T follicular helper cell (primary cell): ENCODE measurements at places on chromosomes 7 and 10.

- no peak for DNase-seq
Observed at GRCh38 chr7:101377189-101377736, 14.6 kb downstream of the COL26A1 start.

DNA sequence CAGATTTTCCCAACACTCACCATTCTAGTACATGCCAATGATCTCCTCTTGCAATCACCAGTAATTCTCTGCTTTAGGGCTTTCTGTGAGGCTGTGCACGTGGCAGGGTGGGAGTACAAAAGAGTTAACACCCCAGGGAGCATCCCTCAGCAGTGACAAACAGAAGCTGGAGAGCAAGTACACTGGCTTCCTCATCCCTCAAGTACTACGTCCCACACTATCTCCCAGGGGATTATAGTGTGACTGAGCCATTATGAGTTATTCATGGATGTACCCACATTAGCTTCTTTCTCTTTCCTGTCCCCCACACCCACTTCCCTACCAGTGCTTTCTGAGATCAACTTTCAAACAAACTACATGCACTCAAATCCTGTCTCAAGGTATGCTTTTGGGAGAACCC lies 1216.5 kb upstream of the AUTS2 start:
- no peak for DNase-seq

DNA sequence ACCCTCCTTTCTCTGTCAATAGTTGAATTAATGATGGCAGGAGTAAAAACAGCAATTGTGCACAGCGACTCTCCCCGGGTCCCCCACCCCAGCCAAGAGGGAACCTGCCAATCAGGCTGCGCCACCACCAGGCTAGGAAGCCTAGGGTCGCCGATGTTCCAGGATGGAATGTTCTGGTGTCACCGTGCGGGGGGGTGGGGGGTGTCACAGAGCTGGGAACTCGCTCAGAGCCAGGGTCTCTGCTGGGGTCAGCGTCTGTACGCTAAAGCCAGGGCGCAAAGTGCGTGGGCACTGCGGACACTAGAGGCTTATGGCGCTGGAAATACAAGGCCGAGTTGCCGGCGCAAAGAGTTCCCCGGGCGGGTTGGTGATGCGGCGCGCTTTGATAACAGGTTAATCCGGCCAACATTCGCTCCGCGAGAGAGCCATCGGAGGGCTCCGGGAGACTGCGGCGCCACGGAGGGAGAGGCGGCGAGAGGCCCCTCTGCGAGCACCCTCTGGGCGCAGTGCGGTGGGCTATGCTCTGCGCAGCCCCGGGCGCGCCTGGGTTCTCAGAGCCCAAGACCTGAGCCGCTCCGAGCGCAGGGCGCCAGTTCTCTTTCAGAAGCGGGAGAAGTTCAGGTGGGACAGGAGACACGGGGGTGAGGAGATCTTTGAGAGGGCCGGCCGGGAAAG lies 192.3 kb downstream of the EMX2 start:
- no peak for DNase-seq

- DNase-seq, result no peak
Observed at GRCh38 chr10:132070724-132071123, 5.0 kb downstream of the JAKMIP3 start.

- DNase-seq, result no peak
Observed at GRCh38 chr7:13742126-13742525, 247.3 kb downstream of the ETV1 start.

- no peak for DNase-seq
Observed at GRCh38 chr7:108771853-108772252, 202.2 kb downstream of the DNAJB9 start.

DNA sequence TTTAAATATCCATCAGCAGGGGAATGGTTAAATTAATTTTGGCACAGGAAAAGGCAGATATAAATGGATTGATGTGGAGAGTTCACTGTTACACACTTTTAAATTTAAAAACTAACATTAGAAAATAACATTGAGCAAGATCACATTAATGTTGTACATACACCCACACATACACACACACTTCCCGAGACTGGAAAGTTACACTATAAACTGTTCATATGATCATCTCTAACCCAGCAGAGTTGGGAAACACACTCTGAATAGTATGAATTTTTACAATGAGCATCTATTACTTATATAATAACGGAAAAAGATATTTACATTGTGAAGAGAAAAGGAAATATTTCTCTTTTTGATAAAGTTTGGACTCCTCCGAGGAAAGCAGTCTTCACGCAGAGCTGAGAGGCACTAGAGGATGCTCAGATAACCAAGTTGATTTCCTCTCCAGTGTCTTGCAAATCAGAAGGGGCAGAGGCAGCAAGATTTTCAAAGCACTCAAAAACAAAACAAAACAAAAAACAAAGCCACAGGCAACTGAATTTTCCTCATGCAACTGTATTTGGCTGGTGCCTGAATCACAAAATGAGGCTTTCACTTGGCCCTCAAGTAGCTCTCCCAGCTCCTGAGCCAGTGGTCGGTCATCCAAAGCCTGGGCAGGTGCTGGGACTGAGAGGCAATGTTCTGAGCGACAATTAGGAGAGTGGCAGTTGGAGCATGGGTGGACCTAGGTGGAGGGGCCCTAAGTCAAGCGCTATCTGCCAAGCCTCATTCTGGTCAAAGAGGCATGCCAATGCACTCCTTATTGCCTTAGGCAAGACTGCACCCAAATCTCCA lies 10.5 kb upstream of the GATAD1 start:
- no peak for DNase-seq

DNA sequence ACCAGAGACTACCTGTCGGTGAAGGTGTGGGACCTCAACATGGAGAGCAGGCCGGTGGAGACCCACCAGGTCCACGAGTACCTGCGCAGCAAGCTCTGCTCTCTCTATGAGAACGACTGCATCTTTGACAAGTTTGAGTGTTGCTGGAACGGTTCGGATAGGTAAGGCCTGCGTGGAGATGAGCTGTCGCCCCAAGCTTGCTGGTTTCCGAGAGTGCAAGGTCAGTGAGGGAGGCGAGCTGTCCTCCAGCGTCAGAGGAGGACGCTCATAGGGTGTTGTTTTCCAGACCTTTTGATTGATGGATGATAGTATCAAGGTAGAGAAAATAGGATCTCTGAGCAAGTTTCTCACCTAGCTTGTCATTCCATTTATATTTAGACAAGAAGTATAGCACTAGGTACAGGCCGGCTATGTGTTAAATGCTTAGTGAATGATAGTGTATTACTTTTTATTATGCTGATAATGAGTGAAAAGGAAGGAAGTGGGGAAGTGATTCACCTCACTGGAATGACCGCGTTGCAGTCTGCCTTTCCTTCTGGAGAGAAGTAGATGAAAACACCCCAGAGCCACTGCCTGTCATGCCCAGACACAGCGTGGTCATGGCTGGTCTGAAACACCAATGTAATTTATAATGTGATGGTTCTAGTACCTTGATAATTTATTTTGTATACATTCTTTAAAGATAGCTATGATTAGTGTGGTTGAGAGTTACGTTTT lies 33.9 kb downstream of the BNIP3 start:
- no peak for DNase-seq

DNA sequence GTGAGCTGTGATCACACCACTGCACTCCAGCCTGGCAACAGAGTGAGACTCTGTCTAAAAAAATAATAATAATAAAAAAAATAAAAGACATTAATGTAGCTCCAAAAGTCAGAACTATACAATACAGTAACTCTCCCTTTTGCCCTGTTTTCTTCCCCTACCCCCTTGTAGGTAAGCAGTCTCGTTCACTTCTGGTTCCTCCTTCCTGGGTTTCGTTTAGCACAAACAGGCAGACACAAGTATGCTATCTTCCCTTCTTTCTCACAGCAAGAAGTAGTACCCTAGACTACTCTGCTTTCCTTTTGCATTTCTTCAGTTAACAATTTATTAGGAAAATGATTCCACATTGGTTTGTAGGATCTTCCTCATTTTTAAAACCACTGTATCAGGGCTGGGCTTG lies 33.1 kb downstream of the PDSS1 start:
- DNase-seq, result no peak

- DNase-seq, result no peak
Observed at GRCh38 chr7:120467676-120468075, 194.7 kb downstream of the KCND2 start.

GRCh38 chr7:41788556-41788955 lies 85.7 kb upstream of the INHBA start:
- no peak for DNase-seq

DNA sequence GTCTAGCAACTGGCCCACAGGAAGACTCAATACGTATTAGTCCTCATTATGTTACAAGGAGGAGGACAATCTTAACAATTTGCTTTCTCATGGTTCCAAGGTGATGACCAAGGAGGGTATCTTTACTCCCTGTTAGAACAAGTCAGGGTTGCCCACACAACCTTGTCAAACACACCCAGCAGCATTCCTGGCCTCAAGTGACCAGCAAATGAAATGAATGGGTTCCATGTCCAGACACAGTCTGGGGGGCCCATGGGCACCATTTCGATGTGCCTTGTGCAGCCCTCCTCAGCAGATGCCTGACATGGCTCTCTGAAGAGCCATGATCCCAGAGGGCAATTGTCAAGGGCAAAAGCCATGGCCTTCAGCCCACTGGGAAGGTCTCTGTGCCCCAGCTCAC lies 40.8 kb downstream of the ANXA8 start:
- no peak for DNase-seq

GRCh38 chr10:84541289-84541637 lies 212.9 kb downstream of the CCSER2 start:
- no peak for DNase-seq

- DNase-seq, result no peak
Observed at GRCh38 chr7:87116315-87116714, 35.9 kb upstream of the DMTF1 start.

GRCh38 chr7:18387191-18387735 lies 108.3 kb upstream of the HDAC9 start:
- DNase-seq, result no peak

- no peak for DNase-seq
Observed at GRCh38 chr10:76632767-76633051, 1004.9 kb downstream of the KCNMA1 start.

GRCh38 chr7:149772956-149773434 lies 393 bp downstream of the ZNF467 start:
- no peak for DNase-seq

- no peak for DNase-seq
Observed at GRCh38 chr7:12610899-12611298, 40.4 kb downstream of the SCIN start.

GRCh38 chr7:94973844-94974243 lies 66.5 kb downstream of the PPP1R9A start:
- no peak for DNase-seq

DNA sequence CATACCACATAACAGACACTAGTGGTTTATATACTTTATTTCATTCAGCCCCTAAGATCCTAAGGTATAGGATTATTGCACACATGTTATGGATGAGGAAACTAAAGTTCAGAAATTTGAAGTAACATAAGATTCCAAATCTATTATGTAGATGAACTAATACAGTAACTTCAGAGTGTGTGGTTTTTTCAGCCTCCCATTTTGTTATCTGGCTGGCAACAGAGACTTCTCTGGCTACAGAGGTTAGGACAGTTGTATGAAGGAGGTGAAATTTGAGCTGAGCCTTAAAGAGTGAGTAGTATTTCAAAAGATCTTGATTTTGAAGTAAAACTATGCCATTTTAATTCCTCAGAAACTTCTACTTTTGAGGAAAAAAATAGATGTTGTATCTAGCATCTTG lies 125.4 kb downstream of the MAPK8 start:
- DNase-seq, result no peak

GRCh38 chr10:44051584-44052385 lies 333.1 kb downstream of the CXCL12 start:
- DNase-seq, result no peak

DNA sequence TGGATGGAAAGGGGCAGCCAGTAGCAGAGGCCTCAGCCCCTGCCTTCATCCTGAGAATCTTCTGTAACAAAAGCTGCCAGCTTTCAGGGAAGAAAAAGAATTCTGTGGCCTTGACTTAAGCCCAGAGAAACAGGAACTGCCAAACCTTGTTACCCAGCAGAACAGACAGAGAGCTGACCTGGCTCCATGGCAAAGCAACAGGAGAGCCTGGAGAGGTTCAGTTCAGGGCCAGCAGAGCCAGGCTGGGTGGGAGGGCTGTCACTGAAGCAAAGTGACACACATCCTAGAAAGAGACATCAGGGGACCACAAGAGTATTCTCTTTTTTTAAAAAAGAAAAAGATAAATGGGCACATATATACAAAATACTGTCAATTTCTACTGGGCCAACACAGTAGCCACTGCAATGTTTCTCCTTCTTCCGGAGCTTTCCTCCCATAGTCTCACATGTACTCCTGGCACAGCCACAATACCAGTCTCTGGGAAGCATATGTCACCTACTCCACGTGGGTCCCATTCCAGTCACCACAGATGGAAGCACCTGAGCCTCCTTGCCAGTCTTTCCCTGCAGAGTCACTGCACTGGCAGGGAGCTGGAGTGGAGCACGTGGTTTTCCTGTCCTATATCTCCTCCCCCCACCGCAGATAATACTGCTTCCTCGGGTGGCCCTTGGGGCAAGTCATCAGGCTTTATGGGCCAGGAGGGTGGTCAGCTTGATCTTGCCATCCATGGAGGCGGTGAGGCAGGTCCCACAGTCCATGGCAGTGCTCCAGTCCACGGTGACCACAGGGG lies 15.2 kb upstream of the CYREN start:
- no peak for DNase-seq

- no peak for DNase-seq
Observed at GRCh38 chr7:509426-510130, 10.1 kb downstream of the PDGFA start.

GRCh38 chr10:102344067-102344466 lies 51.4 kb upstream of the NFKB2 start:
- DNase-seq, result no peak

DNA sequence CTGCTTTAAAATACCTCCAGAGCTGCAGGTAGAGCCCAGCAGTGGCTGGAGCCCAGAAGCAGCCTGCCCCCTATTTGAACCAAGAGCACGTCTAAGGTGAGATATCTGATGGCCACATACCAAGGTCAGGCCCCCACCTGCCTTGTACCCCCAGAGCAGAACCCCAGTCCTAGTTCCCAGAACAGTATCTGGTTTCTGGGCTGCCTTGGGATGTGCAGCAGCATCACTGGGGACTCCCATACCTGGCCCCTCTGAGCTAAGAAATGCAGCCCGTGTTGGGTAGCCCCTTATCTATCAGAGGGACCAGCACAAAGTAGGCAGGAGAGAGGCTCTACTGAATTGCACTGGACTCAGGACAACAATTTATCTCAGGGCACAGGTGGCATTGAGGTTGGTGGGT lies 8.9 kb downstream of the SFTPD start:
- DNase-seq, result no peak

- no peak for DNase-seq
Observed at GRCh38 chr7:6612819-6613218, 2.6 kb upstream of the ZNF853 start.

DNA sequence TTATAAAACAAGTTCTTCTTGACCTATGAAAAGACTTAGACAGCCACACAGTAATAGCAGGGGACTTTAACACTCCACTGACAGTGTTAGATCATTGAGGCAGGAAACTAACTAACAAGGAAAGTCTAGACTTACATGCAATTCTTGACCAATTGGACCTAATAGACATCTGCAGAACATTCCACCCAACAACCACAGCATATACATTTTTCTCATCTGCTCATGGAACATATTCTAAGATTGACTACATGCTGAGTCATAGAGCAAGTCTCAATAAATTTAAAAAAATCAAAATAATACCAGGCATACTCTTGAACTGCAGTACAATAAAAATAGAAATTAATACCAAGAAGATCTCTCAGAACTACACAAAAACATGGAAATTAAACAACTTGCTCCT lies 219.5 kb upstream of the HPS1 start:
- no peak for DNase-seq

- DNase-seq, result no peak
Observed at GRCh38 chr10:129277084-129277483, 190.0 kb upstream of the MGMT start.
